ENCODE measurements at places on chromosomes 4 and X.
A peak's percentile ranks its signal among the peaks of the same experiment; 100 is the strongest.

GRCh38 chrX:8815460-8816065, 14.4 kb upstream of the FAM9A start:
- DNase-seq = no peak

GRCh38 chr4:175833574-175834311, 21.7 kb upstream of the GPM6A start:
- DNase-seq = no peak

GRCh38 chr4:173333658-173334084, 487 bp downstream of the HMGB2 start:
- DNase-seq = peak; percentile 67

DNA sequence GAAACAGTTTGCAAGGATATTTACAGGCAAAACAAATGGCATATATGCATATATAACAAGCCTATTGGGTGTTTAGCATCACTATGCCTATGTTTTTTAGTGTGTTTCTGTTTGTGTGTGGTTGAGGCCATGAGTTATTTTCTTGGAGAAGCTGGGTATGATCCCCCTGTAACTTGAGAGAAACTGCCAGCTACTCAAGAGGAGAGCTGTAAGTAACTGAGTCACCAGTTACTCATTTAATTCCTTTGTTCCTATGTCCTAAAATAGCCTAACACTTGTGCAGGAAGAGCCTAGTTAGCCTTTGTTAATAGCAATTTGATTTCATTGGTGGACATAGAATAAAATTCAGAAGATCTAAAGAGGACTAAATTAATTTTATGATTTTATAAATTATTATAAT, 79.1 kb downstream of the PWWP3B start:
- no peak for DNase-seq

DNA sequence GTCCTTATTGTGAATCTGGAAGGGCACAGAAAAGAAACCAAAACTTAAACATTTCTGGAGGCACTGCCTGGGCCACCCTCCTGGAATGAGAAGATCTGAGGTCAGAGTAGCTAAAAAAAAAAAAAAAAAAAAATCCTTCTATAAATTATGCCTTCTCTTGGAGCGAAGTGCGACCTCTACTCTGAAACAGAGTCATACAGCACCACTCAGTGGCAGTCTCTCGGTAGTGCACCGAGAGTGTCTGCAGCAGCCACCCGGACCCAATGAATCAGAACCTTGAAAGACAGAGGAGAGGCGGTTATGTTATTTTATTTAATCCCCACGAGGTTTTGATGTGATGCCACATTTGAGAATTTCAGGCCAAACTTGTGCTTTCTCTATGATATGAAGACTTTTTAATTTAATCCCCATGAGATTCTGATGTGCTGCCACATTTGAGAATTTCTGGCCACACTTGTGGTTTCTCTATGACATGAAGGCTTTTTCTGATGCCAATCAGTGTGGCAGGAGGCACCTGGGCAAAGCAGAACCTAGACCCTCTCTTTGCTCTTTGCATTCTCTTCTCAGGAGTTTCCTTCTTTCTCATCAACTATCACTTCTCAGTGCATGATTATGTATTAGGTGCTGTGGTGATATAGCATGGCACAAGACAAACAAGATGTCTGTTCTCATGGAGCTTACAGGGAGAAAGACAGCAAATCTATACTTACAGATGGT, 5.6 kb upstream of the CT47C1 start:
- DNase-seq = no peak

DNA sequence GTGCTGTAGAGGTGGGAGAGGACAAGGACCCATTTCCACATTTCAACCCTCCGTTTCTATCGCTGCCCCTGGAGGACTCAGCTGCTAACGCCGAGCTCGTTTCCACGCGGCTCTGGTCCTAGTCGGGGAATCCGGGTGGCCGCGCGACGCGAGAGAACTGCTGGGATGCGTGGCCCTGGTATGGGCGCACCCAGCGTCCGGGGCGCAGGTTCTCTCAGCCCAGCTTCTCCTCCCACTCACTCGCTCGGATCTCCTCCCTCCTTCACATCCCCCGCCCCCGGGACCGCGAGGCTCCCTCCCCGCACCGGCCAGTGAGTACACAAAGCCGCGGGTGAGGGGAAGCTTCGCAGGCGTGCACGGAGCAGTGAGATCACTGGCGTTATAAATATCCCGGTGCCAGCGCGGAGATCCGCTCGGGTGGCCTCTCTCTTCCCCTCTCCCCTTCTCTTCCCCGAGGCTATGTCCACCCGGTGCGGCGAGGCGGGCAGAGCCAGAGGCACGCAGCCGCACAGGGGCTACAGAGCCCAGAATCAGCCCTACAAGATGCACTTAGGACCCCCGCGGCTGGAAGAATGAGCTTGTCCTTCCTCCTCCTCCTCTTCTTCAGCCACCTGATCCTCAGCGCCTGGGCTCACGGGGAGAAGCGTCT, at the start of gene FGF5:
TSS of gene FGF5 (plus strand) at position 412 of the 649 bp plus-strand sequence. CDS start at position 573, 161 bp downstream.
- DNase-seq = peak; percentile 62

DNA sequence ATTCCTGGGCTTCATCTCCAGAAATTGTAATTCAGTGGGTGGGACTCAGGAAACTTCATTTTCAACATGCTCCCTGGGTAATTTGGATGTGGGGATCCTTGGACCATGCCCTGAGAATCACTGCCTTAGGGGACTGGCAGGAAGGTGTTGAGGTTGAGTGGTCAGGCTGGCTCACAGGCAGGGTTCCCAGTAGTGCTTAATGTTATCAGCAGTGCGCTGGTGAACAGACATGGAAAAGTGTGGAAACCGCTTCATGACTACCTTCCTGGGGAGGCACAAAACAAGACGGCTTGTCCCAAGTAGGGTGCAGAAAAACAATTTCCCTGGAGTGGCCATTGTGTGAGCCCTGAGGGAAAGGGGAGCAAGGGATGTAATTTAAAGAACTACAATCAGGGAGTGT, 31.4 kb downstream of the SUPT20HL1 start:
- DNase-seq = no peak

GRCh38 chr4:15945516-15945915, 7.0 kb upstream of the FGFBP1 start:
- no peak for DNase-seq

DNA sequence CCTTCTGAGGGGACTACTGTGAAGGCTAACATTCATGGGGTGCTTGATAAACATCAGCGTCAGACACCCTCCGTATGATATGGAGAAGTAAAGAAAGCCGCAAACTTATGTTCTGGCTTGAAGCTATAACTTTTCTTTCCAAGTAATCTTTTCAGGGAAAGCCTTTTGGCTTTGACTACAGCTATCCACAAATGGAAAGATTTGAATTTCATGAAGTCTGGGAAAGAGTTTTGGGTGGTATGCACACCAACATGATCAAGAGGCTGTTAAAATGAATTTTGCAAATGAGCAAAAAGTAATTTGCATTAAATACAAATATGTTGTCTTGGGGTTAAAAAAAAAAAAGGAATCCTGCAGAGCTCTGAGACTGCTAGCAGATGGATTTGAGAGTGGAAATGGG, 114.8 kb upstream of the LIMCH1 start:
- no peak for DNase-seq

DNA sequence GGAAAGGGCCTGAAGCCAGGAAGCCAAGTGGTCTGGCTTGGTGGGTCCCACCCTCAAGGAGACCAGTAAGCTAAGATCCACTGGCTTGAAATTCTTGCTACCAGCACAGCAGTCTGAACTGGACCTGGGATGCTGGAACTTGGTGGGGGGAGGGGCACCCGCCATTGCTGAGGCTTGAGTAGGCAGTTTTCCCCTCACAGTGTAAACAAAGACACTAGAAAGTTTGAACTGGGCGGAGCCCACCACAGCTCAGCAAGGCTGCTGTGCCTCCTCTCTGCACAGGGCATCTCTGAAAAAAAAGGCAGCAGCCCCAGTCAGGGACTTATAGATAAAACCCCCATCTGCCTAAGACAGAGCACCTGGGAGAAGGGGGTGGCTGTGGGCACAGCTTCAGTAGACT, 63.1 kb downstream of the AFM start:
- no peak for DNase-seq

DNA sequence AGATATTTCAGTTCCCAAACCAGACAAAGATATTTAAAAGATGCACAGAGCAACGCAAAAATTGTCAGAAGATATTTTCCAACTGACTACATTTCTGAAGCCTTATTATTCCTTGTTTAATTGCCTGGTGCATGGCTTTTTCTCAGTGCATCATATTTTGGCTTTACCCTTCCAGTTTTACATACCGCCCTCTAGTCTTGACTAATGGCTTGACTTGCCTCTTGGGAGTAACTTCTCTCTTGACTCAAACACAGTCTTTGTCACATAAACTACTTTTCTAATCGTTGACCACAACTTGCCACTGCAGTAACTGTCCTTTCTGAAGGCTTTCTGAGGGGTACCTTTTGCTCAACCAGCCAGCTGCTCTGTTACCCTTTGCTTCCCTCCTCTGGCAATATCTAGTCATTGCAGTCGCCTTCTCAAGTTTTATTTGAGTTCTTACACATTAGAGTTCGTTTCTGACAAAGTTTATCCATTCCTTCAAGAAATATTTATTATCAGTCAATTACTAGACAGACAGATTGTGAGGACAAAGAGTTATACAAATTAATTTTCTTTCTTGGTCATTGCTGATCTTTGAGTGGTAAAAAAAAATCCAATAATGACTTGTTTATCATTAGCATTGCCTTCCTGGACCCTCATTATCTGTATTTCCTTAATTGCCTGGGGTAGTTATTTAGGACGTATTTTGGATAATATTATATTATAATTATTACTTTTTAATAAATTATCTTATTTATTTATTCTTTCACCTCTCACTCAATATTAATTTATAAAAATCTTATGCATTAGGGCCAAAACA, 506.9 kb upstream of the PCDH10 start:
- DNase-seq = no peak

DNA sequence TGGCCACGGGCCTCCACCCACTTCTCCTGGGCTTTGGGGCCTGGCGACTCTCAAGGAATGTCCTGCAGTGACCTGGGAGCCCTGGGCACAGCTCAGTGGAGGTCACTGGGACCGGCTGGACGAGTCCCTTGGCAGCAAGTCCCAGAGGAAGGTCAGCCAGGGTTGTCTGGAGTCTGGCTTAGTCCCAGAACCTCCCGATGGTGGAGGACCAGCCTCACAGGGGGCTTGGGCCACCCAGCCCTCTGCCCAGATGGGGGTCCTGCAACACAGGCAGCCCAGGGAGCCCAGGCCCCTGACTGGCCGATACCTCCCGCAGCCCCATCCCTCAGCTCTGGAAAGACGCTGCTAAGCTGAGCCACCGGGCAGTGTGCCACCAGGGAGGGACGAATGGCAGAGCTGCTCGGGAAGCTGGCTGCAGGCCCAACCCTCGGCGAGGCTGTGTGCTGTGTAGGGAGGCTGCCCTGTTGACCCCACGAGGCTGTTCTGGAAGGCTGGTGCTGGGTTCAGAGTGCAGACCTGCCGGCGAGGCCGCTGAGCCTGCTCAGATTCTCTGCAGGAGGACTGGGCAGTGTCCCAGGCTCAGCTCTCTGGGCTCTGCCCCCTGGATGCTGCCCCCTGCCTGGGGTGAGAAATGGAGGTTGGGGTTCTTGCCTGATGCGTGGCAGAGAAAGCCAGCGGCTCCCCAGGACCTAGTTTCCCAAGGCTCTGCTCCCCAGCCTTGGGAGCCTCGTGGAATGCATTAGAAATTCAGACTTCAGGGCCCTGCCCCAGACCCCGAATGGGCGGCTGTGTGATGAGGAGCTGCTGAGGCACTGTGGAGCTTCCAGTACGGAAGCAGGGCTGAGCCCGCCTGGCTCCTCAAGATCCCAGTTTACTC, 61.7 kb downstream of the ADRA2C start:
- no peak for DNase-seq

GRCh38 chr4:166816890-166817289, 417.4 kb downstream of the SPOCK3 start:
- DNase-seq = no peak

GRCh38 chrX:73214426-73215094, at the start of gene NAP1L2:
TSS of gene NAP1L2 (minus strand) at chrX:73214851. CDS start at chrX:73214492, 359 bp downstream.
- peak; percentile 38 for DNase-seq

DNA sequence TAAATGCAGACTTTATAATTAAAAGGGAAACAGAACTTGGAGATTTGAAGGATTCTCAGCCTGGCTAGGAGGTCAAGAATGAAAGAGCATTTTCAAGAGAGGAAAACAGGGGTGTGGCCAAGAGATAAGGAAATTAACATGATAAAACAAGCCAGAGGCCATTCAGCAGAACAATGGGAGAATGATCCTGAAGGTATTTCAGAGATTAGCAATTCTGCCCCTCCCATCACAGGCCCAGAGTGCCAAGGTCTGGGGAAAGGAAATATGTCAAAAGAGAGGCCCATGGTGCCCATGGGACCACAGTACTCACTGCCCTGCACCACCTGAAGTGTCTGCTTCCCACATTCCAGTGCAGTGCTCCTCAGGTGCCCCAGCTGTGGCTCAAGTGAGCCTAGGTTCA, 188.5 kb upstream of the STS start:
- DNase-seq = no peak

DNA sequence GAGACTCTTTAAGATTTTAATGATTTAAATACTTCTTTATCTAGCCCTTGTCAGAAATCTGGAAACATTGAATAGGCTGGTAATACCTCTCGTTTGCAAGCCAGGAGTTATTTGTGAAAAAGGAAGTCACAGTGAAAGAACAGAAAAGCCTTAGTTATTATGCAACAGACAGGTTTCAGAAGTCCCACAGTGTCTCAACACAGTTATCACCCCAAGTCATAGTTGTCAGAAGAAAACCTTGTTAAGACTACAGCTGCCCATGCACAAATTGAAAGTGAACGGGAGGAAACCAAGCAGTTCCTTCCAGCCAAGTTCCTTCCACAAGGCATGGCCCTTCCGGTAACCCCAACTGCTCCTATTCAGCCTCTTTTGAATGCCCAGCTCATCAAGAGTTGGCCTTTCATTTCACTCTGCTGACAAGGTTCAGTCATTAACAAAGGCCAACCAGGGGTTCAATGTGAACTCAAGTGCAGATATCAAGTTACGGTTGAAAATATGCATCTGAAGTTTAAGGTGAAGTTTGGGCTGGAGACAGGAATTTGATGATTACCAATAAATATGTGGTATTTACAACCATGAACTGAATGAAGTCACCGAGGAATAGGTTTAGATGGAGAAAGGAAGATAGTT, 15.6 kb downstream of the ALPK1 start:
- no peak for DNase-seq

DNA sequence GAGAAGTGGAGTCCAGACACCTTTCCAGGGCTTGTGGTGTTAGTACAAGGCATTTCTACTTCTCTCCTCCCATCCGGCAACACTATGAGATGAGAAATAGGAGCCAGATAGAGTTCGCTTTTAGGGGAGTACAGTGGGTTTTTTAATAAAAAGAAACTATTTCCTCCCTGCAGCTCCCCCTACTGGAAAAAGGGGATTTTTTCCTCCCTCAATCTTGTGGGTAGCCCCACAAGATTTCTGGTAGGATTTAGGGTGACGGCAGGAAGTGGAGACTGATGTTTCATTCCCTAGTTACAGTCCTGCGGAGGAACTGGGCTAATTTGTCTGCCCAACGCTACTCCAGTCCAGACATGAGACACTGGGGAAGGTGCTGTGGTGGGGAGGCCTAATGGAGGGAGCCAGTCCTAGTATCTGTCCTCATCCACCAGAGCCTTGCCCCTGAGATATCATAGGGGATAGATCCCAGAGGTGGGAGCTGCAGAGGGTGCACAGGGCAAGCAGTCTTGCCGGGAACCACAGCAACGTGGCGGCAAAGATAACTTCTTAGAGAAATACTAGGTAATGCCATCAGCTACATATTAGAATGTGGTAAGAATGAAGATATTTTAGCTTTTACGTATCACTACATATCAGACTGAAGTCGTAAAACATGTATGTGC, 45.5 kb upstream of the PRKG2 start:
- DNase-seq = no peak

Data from mesothelial cell of epicardium (in vitro differentiated cells).